ENCODE measurements at places on chromosomes 1 and 21. TPM values are rescaled to one million over a fixed set of nuclear protein-coding genes. Genes with fewer than 3 reads are reported as not detected.

TMEM200B gene
- total RNA-seq = 0.09 TPM

DNA sequence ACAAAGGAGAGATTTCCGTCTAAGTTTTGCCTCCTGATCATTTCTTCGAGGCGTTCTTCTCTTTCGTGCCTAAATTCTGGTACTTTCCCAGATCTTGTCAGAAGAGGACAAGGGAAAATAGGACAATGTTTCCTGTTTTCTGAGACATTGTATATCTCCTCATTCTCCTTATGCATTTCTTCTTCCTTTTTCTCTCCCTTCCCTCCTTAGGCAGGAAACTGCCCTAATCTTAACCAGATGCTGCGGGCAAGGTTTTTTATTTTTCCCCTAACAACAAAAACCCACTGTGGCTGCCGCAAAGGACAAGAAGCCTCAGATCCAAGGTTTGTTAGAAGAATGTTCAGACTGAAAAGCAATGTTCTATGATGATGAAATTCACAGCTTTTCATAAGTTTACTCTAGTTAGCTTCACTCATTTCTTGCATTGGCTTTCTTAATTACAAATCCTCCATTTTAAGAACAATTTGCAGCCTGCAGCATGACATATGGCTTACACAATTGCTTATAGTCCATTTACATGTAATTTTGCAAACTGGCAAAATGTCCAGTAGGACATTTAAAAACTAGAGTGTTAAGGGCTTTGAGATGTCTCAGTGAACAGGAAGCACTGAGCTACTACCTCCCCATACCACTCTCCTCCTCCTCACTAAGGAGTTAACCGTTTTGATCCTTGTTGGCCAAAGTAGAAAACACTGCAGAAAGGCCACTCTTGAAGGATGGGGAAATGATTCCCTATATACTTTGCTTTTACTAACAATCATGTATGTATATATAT, 624 bp downstream of the CTSK start:
- no peak overlapping the region for H3K27ac ChIP-seq
- H3K36me3 ChIP-seq = no peaks in the 10 kb centered on the region
- DNase-seq = no peak
- no peaks in the 10 kb centered on the region for H3K27me3 ChIP-seq
- H3K4me3 ChIP-seq = no peak overlapping the region

IGSF3 gene
- total RNA-seq = 0.03 TPM

GRCh38 chr1:194717334-194717733, 1530.9 kb upstream of the B3GALT2 start:
- no peaks in the 10 kb centered on the region for H3K27me3 ChIP-seq
- H3K4me1 ChIP-seq = no peaks in the 10 kb centered on the region
- H3K27ac ChIP-seq = no peak overlapping the region
- DNase-seq = no peak
- H3K36me3 ChIP-seq = no peaks in the 10 kb centered on the region
- no peak overlapping the region for H3K4me3 ChIP-seq

OR10K1 gene
- not detected for total RNA-seq

DEPDC1 gene
- 31.0 TPM for total RNA-seq

PLEKHO1 gene
- total RNA-seq = 98.2 TPM

- H3K4me3 ChIP-seq = no peak overlapping the region
- DNase-seq = no peak
- H3K4me1 ChIP-seq = no peaks in the 10 kb centered on the region
- H3K36me3 ChIP-seq = no peaks in the 10 kb centered on the region
- H3K27ac ChIP-seq = no peak overlapping the region
These were observed 65.2 kb downstream of the ATP5PO start for GRCh38 chr21:33850401-33850800.

DNA sequence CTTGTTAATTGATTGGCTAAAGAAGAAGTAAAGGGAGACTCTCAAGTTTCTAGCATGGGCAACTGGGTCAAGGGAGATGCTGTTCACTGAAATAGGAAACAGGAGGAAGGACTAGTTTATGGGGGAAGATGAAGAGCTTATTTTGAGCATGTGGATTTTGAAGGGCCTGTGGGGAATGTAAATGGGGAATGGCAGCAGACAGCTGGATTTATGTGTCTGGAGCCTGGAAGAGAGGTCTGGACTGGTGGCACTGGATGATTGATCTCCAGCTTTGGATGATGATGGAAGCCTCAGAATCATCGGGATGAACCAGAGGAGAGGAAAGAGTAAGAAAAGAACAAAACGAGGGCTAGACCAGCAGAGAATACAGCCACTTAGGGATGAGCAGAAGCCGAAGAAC, 54.9 kb upstream of the ENAH start:
- H3K27me3 ChIP-seq = peaks cover 2% of the 10 kb centered on the region
- no peak overlapping the region for H3K4me3 ChIP-seq
- H3K27ac ChIP-seq = no peak overlapping the region
- no peak for DNase-seq
- H3K4me1 ChIP-seq = no peaks in the 10 kb centered on the region
- H3K36me3 ChIP-seq = no peaks in the 10 kb centered on the region
